ENCODE measurements at places on chromosomes 16 and 17. TPM values are rescaled to one million over a fixed set of nuclear protein-coding genes. Genes with fewer than 3 reads are reported as not detected.

KRT25 gene
- not detected for total RNA-seq

SLC13A2 gene
- total RNA-seq, result not detected

PRDM7 gene
- not detected for total RNA-seq

CES1 gene
- 5.8 TPM for total RNA-seq

CISD3 gene
- total RNA-seq, result 3.5 TPM

C17orf50 gene
- total RNA-seq, result not detected

IL21R gene
- total RNA-seq, result 1.2 TPM

CYGB gene
- total RNA-seq, result 24.4 TPM

HP gene
- 0.20 TPM for total RNA-seq

NOS2 gene
- under 0.01 TPM for total RNA-seq

ATXN1L gene
- total RNA-seq, result 17.8 TPM

TLCD2 gene
- 3.8 TPM for total RNA-seq

SLC38A8 gene
- total RNA-seq, result not detected

SAMD14 gene
- 9.7 TPM for total RNA-seq

CDK5RAP3 gene
- 106 TPM for total RNA-seq

NXN gene
- total RNA-seq, result 27.1 TPM

GAS2L2 gene
- 0.07 TPM for total RNA-seq

TEKT5 gene
- total RNA-seq, result 0.13 TPM

GRB7 gene
- 0.13 TPM for total RNA-seq

MEOX1 gene
- total RNA-seq, result 0.07 TPM

SCARF1 gene
- 0.33 TPM for total RNA-seq

FDXR gene
- total RNA-seq, result 25.0 TPM

KRTAP4-5 gene
- total RNA-seq, result not detected

SLC5A10 gene
- total RNA-seq, result not detected

FCSK gene
- total RNA-seq, result 12.3 TPM

MYH8 gene
- total RNA-seq, result not detected

CCL4L2 gene
- not detected for total RNA-seq

TMEM114 gene
- not detected for total RNA-seq

NPIPA7 gene
- total RNA-seq, result 0.78 TPM

CA10 gene
- total RNA-seq, result not detected

CLEC18B gene
- 1.6 TPM for total RNA-seq

RGS11 gene
- total RNA-seq, result 4.0 TPM

PHB1 gene
- total RNA-seq, result 111 TPM

CNGB1 gene
- not detected for total RNA-seq

GALR2 gene
- total RNA-seq, result not detected

VKORC1 gene
- 248 TPM for total RNA-seq

SLC35G6 gene
- not detected for total RNA-seq

NPIPB8 gene
- 0.13 TPM for total RNA-seq

AKAP10 gene
- 27.8 TPM for total RNA-seq

SLC6A2 gene
- not detected for total RNA-seq

CYB5D1 gene
- 14.7 TPM for total RNA-seq

HSD17B1 gene
- 2.0 TPM for total RNA-seq

RNU2-1 gene
- not detected for total RNA-seq

ORC6 gene
- 3.9 TPM for total RNA-seq

CTRB2 gene
- total RNA-seq, result not detected

Measured in smooth muscle cell of the pulmonary artery (primary cell).